ENCODE measurements at places on chromosomes 2 and 18. TPM values are rescaled to one million over a fixed set of nuclear protein-coding genes. Genes with fewer than 3 reads are reported as not detected.

GRCh38 chr18:8816816-8817215, 111.5 kb downstream of the MTCL1 start:
- DNase-seq: peak; percentile 39

Gene SLC11A1
- total RNA-seq: 0.12 TPM

DNA sequence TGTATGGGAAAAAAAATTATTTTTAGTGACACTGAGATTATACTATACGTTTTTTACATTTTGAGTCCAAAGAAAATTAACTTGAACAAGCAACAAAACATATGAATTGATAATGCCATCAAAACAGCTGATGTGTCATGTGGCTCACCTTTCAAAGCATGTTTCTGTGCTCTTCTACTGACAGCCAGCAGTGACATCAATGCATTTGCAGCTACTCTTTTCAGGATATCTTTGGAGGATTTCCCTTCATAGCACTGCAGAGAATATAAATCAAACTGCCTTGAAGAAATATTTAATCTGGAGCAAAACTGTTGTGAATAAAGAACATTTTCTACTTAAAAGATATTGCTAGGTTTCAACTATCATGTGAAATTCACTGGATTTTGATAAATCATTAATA, 83.1 kb upstream of the CD226 start:
- no peak for DNase-seq

Gene ICOS
- total RNA-seq: not detected

Gene CENPA
- 42.0 TPM for total RNA-seq

GRCh38 chr18:2846636-2847316, at the start of gene EMILIN2:
Gene EMILIN2, plus strand, starts transcription at chr18:2847006. Its CDS starts 183 bp downstream, at chr18:2847189.
- DNase-seq: no peak

DNA sequence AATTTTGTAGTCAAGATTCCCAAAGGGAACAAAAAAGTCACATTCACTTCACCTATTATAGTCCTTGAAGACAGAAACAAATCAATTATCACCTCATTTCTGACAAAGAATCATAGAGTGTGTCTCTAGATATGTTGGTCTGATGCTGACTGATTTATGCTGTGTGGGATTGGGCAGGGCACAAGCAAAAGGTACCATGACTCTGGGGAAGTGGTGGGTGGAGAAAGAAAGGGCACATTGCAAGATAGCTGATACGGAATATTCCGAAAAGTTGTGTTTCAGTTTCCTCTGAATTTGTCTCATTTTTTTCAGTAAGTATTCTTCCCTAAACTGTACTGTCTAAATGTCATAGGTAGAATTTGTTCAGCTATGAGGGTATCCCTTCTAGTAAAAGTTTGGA, 268.0 kb downstream of the MREG start:
- DNase-seq: no peak

GRCh38 chr2:228224410-228224809, 42.9 kb upstream of the SPHKAP start:
- DNase-seq: no peak

DNA sequence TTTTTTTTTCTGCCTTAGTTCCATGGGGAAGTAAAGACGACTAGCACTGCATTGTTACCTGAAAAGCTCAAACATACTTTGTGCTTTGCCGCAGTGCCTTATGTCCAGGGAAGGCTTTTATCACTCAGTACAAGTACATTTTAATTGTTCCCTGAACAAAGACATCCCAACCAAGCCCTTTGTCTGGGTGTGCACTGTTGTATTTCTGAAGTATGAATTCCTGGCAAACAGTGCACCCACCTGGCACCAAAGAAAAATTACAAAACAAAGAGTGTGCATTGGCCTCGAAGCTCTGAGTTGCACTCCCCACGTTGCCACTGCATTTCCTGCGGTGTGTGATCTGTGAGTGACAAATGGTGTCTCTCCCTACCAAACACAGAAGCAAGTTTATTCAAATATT, 858.5 kb upstream of the PIK3C3 start:
- DNase-seq: peak; percentile 7

GRCh38 chr2:25347846-25348245, 6.1 kb upstream of the DNMT3A start:
- DNase-seq: no peak

Gene PROKR1
- not detected for total RNA-seq

GRCh38 chr2:236396818-236397350, 132.7 kb upstream of the ASB18 start:
- DNase-seq: no peak

- DNase-seq: no peak
These were observed 10.2 kb upstream of the PTPN4 start for GRCh38 chr2:119749477-119750012.

Gene LDAH
- 30.7 TPM for total RNA-seq

Gene MATN3
- total RNA-seq: not detected

DNA sequence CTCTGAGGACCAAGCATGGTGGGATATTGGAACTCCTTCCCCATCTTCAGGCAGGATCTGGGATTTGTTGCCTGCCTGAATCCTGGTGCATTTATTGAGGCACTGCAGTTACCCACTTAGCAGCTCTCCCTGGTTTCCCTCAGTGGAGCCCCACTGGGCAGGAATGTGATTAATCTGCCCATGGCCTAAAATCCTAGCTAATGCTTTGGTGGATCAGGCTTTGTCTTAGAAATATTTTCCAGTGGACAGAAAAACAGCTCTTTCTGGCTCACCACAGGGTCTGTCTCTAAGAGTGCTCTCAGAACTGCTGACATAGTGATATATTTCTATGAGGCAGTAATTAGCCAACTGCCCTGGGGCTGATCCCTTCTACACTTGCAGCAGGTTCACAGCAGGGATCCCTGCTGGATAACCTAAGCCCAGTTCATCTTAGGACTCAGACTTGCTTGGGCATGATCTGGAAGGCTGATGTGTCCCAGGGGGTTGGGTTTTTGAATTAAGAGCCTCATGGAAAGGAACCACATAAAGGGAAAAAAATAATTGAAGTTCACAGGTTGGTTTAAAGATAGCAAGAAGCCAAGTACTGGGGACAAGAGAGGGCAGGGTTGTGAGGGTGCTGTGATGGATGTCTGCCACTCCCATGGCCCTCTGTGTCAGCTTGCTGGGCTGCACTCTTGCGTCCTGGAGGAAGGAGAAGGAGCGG, 44.3 kb upstream of the ZDBF2 start:
- no peak for DNase-seq

DNA sequence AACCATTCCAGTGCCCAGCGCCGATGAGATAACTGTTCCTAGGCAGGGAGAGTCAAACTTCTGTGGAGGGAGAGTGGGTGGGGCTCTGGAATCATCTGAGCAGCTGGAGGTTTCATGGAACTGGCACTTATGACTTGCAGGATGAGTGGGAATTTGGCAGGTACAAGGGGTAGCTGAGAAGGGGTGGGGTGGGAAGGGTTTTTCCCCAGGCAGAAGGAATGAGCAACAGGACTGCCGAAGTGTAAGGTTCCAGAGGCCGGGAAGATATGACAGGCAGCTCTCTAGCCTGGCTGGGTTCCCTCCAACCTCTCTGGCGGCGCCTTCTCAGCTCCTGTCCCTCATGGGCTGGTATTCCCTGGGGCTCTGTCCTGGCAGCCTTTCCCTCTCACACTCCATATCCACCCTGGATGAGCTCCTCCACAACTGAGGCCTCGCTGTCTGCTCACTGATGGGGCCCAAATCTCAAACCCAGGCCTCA, 2.5 kb upstream of the TET3 start:
- DNase-seq: no peak

DNA sequence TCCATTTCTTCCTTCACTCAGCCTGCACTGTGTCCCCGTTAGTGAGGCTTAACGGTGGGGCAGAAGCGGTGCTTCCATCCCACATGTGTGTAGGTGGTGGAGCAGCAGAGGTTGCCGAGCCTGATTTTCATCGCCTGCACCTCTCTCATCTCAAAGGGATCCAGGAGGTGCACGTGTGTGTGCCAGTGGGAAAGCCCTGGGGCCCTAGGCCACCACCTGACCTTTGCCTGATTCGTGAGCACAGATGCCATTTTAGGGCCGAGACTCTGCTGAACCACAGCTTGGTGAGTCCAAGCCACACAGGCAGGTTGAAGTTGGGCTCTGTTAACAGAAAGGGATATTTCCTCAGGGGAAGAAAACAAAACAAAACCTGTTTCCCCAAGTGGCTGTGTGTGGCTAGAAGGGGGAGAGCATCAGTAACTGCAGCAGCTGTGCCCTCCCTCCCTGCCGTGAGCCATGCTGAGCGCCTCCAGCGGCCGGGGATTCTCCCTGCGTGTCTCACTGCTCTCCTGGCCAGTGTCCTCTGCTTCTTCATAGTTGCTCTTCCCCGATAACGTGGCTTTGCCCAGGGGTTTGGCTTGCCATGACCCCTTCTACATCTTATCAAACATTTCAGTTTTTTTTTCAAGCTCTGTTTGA, 81.5 kb downstream of the MAPRE2 start:
- no peak for DNase-seq

GRCh38 chr2:227368574-227368973, 10.5 kb downstream of the TM4SF20 start:
- DNase-seq: no peak

Gene MTCL1
- 0.43 TPM for total RNA-seq

Gene CTAGE1
- total RNA-seq: not detected

All from G401 (cell line).